Cerebellum (tissue), 4 donors: ENCODE measurements at places on chromosomes 6 and 20. TPM values are rescaled to one million over a fixed set of nuclear protein-coding genes. Genes with fewer than 3 reads are reported as not detected.

GRCh38 chr20:4014031-4014474, 1.3 kb downstream of the RNF24 start:
- DNase-seq, result peak; percentile 78

DNA sequence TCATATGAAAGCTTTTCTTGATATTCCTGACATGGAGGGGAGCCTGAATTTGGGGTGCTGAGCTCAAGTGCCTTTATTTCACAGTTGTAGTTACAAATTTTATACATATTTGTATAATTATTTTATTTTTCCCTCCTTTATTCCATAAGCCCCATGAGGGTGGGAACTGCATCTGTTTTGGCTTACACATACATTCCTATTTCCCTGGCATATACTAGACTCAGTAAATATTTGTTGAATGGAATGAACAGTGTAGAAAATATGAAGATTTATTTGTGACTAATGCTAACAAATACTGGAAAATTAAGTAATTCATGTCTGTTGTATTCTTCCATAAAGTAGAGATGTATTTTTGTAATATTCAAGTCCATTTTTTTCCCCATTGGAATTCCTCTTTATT, 127.1 kb downstream of the MYO6 start:
- DNase-seq, result no peak

DNA sequence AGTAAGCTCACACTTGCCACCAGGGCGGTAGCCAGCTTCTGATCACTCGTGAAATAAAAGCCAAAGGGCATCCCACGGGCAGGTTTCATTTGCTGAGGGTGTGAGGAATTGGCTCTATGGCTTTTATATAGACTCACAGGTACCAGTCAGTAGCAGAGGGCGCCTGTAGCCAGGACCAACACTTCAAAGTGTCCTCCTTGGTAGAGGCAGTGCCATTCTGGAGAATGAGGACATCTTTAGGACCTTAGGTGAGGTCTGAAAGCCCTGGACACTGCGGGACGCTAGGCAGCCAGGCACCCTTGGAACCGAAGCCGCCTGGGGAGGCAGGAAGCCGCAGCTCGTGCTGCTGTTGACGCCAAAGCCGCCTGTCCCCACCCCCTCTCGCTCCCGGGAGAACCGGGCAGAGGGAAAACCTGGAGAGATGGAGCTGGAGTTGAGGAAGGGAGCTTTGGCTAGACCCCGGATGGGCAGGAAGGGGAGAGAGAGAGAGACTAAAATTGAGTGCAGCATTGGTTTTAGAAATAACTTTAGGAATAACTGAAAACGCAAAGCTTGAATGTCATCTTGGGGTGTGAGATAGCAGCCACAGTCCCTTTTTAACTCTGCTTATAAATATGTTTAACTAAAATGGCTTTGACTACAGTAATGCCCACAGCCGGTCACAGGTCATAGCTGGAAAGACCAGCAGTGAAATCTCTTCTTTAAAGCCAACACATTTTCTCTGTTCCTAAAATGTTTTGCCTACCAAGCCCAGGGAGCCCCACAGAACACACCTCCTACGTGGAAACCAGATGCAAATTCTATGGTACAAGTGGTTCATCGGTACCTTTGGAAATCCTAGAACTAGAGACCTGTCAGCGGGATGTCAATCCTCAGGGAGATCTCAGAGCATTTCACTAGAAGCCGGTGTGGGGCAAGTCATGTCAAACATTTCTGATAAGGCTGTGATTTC, 128.5 kb upstream of the CDYL start:
- peak; percentile 31 for DNase-seq

- DNase-seq, result no peak
Measured at GRCh38 chr20:58125726-58126125, 102.7 kb downstream of the ANKRD60 start.

TNF gene
- total RNA-seq, result 0.18 TPM
